ENCODE measurements at places on chromosomes 2 and 18. TPM values are rescaled to one million over a fixed set of nuclear protein-coding genes. Genes with fewer than 3 reads are reported as not detected.

GRCh38 chr2:218465987-218466633, 47.2 kb downstream of the VIL1 start:
- H3K27ac ChIP-seq, result no peak overlapping the region
- no peak overlapping the region for H3K4me3 ChIP-seq
- H3K27me3 ChIP-seq, result no peaks in the 10 kb centered on the region
- no peak for DNase-seq
- H3K4me1 ChIP-seq, result peaks cover 3% of the 10 kb centered on the region

GRCh38 chr2:127153691-127154158, 46.8 kb upstream of the BIN1 start:
- H3K4me3 ChIP-seq, result no peak overlapping the region
- H3K27ac ChIP-seq, result no peak overlapping the region
- peaks cover 6% of the 10 kb centered on the region for H3K27me3 ChIP-seq
- H3K36me3 ChIP-seq, result no peaks in the 10 kb centered on the region

Gene SERPINB11
- total RNA-seq, result not detected

- no peaks in the 10 kb centered on the region for H3K27me3 ChIP-seq
- H3K27ac ChIP-seq, result no peak overlapping the region
- DNase-seq, result no peak
- no peak overlapping the region for H3K4me3 ChIP-seq
Observed at GRCh38 chr2:45782986-45783385, 131.5 kb downstream of the PRKCE start.

GRCh38 chr2:204279819-204280218, 265.5 kb upstream of the PARD3B start:
- H3K4me3 ChIP-seq, result no peak overlapping the region
- DNase-seq, result no peak
- H3K27me3 ChIP-seq, result no peaks in the 10 kb centered on the region
- H3K36me3 ChIP-seq, result no peaks in the 10 kb centered on the region
- no peaks in the 10 kb centered on the region for H3K4me1 ChIP-seq
- H3K27ac ChIP-seq, result no peak overlapping the region

GRCh38 chr18:61400716-61401115, 67.5 kb downstream of the CDH20 start:
- no peak overlapping the region for H3K27ac ChIP-seq
- DNase-seq, result no peak
- H3K4me3 ChIP-seq, result no peak overlapping the region
- H3K27me3 ChIP-seq, result no peaks in the 10 kb centered on the region

Gene CHN1
- 18.4 TPM for total RNA-seq

GRCh38 chr18:45525301-45525700, 90.0 kb upstream of the SLC14A2 start:
- H3K27me3 ChIP-seq, result no peaks in the 10 kb centered on the region
- H3K27ac ChIP-seq, result no peak overlapping the region
- H3K36me3 ChIP-seq, result no peaks in the 10 kb centered on the region
- DNase-seq, result no peak

DNA sequence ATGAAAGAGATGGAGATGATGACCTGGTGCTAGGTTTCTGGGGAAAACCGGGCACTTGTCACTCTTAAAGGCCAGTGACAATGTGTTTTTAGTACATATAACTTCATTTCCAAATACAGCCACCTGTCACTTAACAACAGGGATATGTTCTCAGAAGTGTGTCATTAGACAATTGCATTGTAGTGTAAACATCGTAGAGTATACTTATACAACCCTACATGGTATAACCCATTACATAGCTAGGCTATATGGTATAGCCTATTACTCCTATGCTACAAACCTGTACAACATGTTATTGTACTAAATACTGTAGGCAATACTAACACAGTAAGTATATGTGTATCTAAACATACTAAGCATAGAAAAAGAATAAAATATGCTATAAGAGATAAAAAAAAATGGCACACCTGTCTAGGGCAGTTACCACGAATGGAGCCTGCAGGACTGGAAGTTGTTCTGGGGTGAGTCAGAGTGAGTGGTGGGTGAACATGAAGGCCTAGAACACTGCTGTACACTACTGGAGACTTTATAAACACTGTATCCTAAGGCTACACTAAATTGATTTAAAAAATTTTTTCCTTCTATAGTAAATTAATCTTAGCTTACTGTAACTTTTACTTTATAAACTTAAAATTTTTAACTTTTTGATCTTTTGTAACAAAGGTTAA, 123.2 kb downstream of the THADA start:
- H3K27ac ChIP-seq, result no peak overlapping the region
- H3K36me3 ChIP-seq, result no peaks in the 10 kb centered on the region
- no peak overlapping the region for H3K4me3 ChIP-seq
- H3K27me3 ChIP-seq, result no peaks in the 10 kb centered on the region

GRCh38 chr2:199258291-199258690, 199.4 kb downstream of the SATB2 start:
- H3K4me3 ChIP-seq, result no peak overlapping the region
- no peak overlapping the region for H3K27ac ChIP-seq
- no peaks in the 10 kb centered on the region for H3K27me3 ChIP-seq
- no peaks in the 10 kb centered on the region for H3K4me1 ChIP-seq
- no peaks in the 10 kb centered on the region for H3K36me3 ChIP-seq
- no peak for DNase-seq

DNA sequence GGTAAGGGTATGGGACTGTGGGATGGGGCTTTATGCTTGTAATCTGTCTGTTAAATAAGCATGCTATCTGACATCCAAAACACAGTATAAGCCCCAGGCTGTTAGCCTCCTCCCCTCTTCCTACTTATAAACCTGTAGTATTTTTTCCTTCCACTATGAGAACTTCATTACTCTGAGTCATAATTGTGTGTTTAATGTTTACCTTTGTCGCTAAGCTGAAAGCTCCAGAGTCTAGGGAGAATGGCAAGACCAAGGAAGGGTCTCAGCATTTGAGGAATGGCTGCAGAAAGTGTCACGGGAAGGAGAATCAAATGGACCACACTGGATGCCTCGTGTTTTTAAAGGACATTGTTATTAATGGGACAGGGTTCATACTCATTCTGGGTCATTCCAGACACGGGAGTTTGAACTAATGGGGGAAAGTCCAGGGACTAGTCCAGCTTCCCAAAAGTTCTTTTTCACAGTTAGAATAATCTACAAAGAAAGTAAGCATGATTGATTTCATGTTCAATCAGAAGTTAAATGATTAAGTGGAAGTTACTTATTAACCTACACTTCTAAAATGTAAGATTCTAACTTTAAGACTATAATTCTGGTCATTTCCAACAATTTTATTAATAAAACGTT, 292.2 kb downstream of the AFF3 start:
- no peak overlapping the region for H3K4me3 ChIP-seq
- H3K4me1 ChIP-seq, result no peaks in the 10 kb centered on the region
- H3K27me3 ChIP-seq, result no peaks in the 10 kb centered on the region
- DNase-seq, result no peak

GRCh38 chr2:100017633-100018032, 124.8 kb downstream of the AFF3 start:
- H3K27ac ChIP-seq, result no peak overlapping the region
- no peaks in the 10 kb centered on the region for H3K27me3 ChIP-seq
- no peak overlapping the region for H3K4me3 ChIP-seq
- no peaks in the 10 kb centered on the region for H3K36me3 ChIP-seq

- H3K36me3 ChIP-seq, result no peaks in the 10 kb centered on the region
- H3K4me3 ChIP-seq, result no peak overlapping the region
- H3K27ac ChIP-seq, result no peak overlapping the region
Observed at GRCh38 chr18:66571845-66572244, 32.0 kb downstream of the CDH19 start.

GRCh38 chr18:13425357-13426091, 207.0 kb downstream of the LDLRAD4 start:
- H3K27ac ChIP-seq, result no peak overlapping the region
- no peak overlapping the region for H3K4me3 ChIP-seq
- H3K4me1 ChIP-seq, result no peaks in the 10 kb centered on the region
- H3K36me3 ChIP-seq, result no peaks in the 10 kb centered on the region
- H3K27me3 ChIP-seq, result no peaks in the 10 kb centered on the region

Gene AQP12A
- total RNA-seq, result not detected

Gene NPPC
- not detected for total RNA-seq

Gene INO80B
- 44.3 TPM for total RNA-seq

Gene CAPN14
- 0.31 TPM for total RNA-seq

DNA sequence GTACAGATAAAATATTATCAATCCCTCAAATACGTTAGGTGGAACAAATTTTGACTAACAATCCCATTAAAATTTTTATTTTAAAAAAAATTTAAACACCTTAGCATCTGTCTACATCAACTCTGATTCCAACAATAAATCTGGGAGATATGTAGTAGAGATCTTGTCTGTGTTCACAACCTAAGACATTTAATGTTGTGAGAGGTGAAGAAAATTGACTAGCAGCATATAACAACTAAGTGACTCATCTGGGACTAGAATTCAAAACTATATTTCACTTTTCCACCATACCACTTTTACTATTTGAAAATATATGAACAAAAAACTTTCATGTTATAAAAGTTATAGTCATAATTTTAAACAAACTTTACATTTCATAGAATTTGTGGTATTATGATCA, 97.9 kb downstream of the ATAD2B start:
- no peak for DNase-seq
- H3K27me3 ChIP-seq, result no peaks in the 10 kb centered on the region
- H3K4me3 ChIP-seq, result no peak overlapping the region
- H3K27ac ChIP-seq, result no peak overlapping the region

DNA sequence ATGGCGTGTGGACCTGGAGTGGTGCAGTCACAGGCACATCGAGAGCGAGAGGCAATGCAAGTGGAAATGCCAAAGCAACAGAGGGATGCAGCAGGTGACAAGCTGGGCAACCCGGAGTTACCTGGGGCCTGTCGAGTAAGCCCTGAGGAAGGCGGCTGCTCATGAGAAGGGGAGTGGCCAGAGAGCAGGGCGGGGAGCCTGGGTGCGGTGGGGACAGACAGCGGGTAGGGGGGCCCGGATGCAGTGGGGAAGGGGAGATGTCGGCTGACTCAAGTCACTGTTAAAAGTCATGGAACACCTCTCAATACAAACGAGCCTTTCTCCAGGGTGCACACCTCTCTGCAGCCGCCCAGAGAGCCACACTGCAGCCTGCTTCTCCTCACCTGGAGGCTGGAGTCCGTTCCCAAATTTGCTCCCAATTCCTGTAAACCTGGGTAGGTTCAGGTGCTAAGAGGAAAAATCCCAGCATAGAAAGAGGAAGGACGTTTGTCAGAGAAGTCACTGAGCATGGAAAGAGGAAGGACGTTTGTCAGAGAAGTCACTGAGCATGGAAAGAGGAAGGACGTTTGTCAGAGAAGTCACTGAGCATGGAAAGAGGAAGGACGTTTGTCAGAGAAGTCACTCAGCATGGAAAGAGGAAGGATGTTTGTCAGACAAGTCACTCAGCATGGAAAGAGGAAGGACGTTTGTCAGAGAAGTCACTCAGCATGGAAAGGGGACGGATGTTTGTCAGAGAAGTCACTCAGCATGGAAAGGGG, 71.7 kb upstream of the TWIST2 start:
- no peak overlapping the region for H3K4me3 ChIP-seq
- H3K27ac ChIP-seq, result no peak overlapping the region
- no peaks in the 10 kb centered on the region for H3K36me3 ChIP-seq
- H3K27me3 ChIP-seq, result no peaks in the 10 kb centered on the region

Gene FER1L5
- total RNA-seq, result not detected

GRCh38 chr2:179612591-179613298, 248.7 kb downstream of the ZNF385B start:
- no peaks in the 10 kb centered on the region for H3K36me3 ChIP-seq
- H3K27me3 ChIP-seq, result no peaks in the 10 kb centered on the region
- no peak overlapping the region for H3K4me3 ChIP-seq
- H3K4me1 ChIP-seq, result no peaks in the 10 kb centered on the region
- no peak overlapping the region for H3K27ac ChIP-seq

DNA sequence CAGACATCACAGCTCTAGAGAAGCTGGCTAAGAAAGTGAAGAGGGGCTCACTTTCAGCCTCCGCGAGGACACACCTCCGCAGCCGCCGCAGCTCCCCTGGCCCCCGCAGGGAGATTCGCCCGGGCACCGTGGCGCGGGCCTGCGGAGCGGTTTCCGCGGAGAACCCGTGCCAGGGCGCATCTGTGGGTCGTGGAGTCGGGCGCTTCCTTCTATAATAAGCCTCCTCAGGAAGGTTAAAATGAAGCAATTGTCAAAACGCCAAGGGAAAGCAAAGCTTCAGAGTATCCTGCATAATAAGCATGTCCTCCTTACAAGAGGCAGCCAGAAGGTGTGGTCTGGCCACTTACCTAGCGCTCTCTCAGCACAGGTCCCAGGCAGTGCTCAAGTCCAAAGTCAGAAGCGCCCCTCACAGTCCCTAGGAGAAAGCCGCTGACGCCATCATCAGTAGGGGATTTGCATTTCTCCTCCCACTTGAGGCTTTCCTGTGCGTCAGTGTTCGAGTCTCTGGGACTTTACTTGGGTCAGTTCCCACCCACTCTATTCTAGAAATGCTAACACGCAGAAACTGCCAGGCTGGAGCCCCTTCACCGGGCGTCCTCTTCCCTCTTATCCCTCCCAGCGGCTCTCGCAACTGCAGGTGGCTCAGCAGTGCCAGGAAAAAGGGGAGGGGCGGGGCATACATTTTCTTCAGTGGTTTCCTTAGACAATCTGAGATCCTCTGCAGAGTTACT, at the start of gene STAT4:
Gene STAT4, minus strand, starts transcription at position 395 of the 731 bp plus-strand sequence. CDS start 2,791 bp downstream, outside the sequence.
- H3K4me3 ChIP-seq, result peak within 1 kb of the TSS; percentile 98
- DNase-seq, result peak; percentile 92
- H3K27ac ChIP-seq, result peak within 1 kb of the TSS; percentile 97

DNA sequence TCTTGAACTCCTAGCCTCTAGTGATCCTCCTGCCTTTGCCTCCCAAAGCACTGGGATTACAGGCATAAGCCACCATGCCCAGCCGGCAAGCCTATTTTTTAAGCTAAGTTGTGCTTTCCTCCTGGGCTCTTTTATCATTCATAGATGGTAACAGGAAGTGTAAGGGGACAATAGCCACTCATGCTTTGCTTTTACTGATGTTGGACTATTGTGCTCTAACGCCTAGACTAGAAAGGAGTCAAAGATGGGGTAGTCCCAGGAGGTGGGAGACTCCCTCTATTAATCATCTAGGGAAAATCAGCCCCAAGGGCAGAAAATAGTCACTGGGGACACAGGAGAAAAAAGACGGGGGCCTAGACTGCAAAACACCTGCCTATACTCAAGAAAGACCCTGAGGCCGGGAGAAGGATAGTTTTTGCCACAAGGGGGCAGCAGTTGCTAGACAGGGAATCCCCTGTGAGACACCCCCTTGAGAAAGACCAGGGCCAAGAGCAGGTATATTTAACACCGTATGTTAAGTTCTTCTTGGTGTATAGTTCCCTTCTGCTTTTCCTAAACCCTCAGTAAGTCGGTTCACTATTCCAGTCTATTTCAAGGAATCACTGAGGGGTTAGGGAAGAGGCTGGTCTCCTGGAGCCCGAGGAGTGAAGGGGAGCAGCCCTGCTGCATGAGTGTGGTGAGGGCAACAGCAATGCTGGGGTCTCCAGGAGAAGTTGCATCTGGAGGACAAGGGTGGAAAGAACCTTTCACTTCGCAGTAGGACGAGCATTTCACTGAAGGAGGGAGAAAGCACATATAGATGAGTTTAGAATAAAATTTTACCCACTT, 2.1 kb upstream of the CXCR1 start:
- peak; percentile 65 for DNase-seq
- peaks cover 26% of the 10 kb centered on the region for H3K4me1 ChIP-seq
- H3K36me3 ChIP-seq, result no peaks in the 10 kb centered on the region
- no peak overlapping the region for H3K27ac ChIP-seq
- no peaks in the 10 kb centered on the region for H3K27me3 ChIP-seq

Gene DOK6
- total RNA-seq, result not detected

Data from CD8-positive, alpha-beta memory T cell (primary cell).